Activated CD4-positive, alpha-beta memory T cell treated with anti-CD3 and anti-CD28 coated beads for 36 hours (primary cell): ENCODE measurements at places on chromosomes 4 and X. TPM values are rescaled to one million over a fixed set of nuclear protein-coding genes. Genes with fewer than 3 reads are reported as not detected.

- no peak for DNase-seq
Measured at GRCh38 chrX:47198026-47198686, 4.5 kb downstream of the UBA1 start.

DNA sequence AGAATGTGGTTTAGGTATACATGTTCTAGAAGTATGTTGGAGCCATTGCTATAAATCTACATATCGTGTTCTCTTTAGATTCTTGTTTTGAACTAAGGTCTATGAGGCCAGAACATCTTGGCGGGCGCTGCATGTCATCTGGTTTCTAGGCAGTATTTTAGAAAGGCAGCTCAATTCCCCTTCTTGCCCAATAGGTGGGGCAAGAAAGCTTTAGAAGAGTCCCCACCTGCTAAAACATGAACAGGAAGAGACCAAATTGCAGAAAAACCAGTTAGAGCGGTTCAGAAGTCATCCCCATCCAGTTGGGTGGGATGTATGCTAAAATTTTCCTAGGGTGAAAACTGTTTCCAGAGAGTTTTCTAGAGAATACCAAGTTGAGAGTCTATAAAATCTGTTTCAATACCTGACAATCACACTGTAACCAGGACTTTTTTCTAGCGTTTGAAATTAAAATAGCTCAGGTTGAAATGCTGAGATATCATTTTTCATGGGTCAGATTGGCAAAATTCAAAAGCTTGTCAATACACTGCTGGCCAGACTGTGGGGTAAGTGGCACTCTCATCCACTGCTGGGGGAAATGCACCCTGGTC is 17.5 kb upstream of the SH3KBP1 start:
- DNase-seq = peak; percentile 15

The SLC10A7 gene
- 10.9 TPM for total RNA-seq

The SPARCL1 gene
- total RNA-seq = not detected

The TENM3 gene
- not detected for total RNA-seq

The CXorf38 gene
- 20.2 TPM for total RNA-seq

The IL2RG gene
- 290 TPM for total RNA-seq

The SLC9B1 gene
- total RNA-seq = 1.9 TPM

The NPY2R gene
- not detected for total RNA-seq
